ENCODE measurements at places on chromosomes 12 and 14.

DNA sequence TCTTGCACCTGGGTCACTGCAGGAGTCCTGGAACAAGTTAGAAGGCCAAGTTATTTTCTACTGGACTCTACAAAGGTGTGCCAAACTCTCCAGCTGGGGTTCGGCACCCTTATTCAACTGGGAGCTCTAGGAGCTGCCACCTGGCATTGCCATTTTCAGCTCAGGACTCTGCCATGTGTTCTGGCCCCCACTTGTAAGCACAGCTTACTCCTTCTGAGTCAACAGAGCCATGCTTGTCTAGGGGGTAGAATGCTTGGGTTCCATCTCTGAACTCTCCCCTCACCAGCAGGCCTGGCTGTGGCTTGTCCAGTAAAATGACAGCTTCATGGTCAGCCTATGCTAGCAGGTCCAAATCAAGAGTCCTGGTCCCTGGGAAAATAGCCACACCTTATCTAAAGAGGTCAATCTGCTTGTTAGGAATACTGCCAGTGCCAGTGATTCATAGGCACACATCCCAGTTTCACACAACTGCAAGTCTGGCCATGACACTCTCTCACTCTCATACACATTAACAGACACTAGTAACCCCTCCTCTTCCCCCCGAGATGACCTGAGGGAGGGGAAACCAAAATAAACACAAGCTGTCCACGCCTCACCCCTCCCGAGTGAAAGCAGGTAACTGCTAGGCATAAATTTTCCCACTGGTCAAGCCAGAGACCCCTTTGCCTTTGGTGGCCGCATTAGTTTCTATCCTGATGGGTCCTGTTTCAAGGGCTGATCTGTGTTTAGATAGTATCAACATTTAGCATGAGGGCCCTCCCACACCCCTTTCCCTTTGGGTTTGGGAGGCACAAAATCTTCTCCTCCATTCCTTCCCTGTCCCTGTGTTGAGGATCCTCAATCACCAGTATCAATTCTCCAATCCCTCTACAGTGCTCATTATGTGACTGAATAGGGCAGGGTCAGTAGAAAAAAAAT is 182.3 kb upstream of the GZMB start:
- DNase-seq, result no peak

- DNase-seq, result no peak
These were observed 8.0 kb upstream of the PGAM5 start for GRCh38 chr12:132702640-132703039.

DNA sequence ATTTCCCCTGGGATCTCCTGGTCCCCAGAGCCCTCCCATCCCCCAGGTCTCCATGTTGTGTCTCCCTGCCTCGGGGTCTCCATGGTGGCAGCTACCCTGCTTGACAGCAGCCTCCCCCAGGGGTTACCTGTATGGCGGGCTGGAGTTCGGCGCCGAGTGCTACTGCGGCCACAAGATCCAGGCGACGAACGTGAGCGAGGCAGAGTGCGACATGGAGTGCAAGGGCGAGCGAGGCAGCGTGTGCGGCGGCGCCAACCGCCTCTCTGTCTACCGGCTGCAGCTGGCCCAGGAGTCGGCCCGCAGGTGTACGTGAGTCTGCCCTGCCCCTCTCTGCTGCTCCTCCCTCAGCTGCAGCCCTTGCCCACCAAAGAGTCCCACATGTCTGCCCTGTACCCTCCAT is 80.9 kb downstream of the WSCD2 start:
- no peak for DNase-seq

DNA sequence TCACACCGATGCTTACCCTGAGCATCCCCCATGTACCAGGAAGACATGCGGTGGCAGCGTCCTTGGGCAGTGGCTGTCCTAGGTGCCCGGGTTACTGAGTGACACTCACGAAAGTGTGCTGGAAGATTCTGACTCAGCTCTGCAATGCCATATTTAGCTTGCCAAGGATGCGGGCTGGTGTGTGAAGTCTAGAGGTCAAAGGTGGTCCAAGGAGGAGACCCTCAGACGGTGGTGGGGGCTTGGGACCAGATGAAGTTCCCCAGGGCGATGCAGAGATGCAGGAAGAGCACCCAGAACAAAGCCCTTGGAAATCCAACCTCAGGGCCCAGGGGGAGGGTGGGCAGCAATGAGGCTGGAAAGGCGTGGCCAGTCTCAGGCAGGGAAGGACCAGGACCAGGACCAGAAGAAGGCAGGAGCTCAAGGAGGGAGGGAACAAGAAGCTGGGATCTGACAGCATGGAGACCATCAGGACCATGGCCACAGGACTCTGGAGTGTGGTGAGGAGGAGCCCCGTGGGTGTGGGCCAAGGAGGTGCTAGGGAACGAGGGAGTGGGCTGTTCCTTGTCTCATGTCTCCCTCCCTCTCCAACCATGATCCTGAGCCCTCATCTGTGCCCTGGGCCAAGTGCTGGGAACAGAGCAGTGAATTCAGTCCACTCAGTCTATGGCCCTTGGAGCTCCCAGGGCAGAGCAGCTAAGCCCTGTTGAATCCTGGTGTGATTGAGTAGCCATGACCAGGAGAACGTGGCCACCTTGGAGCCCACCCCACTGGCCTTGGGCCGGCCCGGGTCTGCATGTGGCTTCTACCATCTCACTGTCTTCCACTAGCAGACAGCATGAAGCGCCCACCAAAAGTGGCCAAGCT is 310.1 kb upstream of the DIO3 start:
- DNase-seq, result no peak

DNA sequence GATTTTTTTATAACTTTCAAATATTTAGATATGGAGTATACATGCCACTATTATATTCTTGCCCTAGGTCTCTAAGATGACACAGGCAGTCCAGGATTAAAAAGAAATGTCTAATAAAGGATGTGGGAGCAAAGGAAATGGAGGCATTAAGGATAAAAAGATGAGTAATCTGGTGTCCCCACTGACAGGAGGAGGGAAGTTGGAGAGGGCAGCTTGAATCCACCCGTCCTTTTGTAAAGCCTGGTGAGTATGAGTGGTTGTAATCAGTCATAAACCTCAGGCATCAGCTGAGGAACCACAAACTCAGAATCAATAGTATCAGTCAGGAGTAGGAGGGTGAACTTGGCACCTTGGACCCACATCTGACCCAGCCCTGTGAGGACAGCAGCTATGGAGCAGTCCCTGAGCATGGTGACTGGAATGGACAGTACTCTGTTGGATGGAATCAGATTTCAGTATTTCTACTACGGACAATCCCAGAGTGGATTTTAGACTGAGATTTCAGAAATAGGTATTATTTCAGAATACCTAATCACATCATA is 100.5 kb downstream of the EXOC5 start:
- no peak for DNase-seq

GRCh38 chr14:67674139-67674479 is 323 bp downstream of the VTI1B start:
- peak; percentile 21 for DNase-seq

GRCh38 chr12:44000309-44000952 is 164.6 kb downstream of the TMEM117 start:
- DNase-seq, result peak; percentile 48

- no peak for DNase-seq
These were observed 7.1 kb downstream of the POP5 start for GRCh38 chr12:120574106-120574505.

- DNase-seq, result no peak
These were observed 20.4 kb upstream of the AMN start for GRCh38 chr14:102902086-102902485.

DNA sequence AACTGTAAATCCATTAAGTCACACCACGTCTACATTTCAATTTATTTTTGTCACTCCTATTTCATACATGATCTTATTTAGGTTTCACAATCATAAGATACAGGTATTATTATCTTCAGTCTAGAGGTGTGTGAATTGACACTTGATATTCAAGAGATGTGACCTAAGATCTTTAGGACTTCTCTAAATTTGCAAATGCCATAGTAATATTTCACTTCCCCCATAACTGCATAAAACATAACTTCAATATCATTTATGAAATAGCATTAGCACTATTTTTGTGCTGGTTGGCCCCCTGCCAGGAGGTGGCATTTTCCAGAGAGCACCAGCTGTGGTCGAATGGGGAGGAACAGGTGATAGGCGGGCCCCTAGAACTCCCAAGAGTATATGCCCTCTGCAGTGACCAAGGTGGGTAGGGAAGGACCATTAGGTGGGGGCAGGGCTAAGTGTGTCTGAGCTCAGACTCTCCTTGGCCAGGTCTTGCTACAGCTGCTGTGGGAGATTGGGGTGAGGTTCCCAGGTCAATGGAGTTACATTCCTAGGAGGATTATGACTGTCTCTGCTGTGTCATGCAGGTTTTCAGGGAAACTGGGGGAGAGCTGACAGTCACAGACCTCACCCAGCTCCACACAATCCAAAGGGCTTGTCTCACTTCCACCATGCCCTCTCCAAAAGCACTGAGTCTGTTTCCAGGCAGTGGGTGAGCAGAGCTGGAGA is 49.2 kb upstream of the ERGIC2 start:
- no peak for DNase-seq

- no peak for DNase-seq
These were observed 123.3 kb downstream of the PAPOLA start for GRCh38 chr14:96625426-96625985.

- no peak for DNase-seq
These were observed 1131.1 kb downstream of the TMEM121 start for GRCh38 chr14:106657460-106657859.

DNA sequence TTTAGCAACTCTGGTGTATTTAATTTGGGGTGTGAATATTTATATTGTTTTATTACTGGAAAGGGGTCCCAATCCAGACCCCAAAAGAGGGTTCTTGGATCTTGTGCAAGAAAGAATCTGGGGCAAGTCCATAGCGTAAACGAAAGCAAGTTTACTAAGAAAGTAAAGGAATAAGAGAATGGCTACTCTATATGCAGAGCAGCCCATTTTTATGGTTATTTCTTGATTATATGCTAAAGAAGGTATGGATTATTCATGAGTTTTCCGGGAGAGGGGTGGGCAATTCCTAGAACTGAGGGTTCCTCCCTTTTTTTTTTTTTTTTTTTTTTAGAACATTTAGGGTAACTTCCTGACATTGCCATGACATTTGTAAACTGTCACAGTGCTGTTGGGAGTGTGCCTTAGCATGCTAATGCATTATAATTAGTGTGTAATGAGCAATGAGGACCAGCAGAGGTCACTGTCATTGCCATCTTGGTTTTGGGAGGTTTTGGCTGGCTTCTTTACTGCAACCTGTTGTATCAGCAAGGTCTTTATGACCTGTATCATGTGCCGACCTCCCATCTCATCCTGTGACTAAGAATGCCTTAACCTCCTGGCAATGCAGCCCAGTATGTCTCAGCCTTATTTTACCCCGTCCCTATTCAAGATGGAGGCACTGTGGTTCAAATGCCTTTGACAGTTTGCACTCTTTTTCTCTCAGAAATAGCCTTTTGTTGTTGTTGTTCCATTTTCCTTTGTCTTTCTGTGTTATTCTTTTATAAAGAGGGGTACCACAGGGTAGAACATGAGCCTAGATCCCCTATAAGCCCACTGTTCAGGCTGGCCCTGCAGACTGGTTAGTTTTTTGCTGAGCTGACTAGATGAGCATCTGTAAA is 75.5 kb upstream of the DCD start:
- no peak for DNase-seq

DNA sequence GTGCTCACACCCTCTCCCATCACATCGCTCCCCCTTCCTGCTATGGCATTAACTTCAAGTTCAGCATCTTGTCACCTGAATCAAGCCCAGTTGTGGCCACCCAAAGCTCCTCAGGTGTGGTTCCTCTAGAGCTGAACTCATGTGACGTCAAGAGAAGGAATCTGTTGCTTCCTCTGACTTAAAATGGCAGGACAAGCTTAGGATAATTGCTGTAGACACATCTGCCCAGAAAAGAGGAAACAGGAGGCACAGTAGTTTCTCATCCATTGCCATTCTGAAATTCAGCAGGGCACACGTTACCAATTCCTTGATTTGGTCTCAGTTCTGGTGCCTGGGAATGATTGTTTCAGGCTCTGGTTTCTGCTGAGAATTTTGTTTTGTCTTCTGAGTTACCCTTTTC is 52.1 kb downstream of the RCOR1 start:
- no peak for DNase-seq

GRCh38 chr14:50797250-50798047 is 33.5 kb downstream of the NIN start:
- DNase-seq, result no peak

GRCh38 chr12:115341442-115341841 is 657.5 kb upstream of the TBX3 start:
- DNase-seq, result no peak

DNA sequence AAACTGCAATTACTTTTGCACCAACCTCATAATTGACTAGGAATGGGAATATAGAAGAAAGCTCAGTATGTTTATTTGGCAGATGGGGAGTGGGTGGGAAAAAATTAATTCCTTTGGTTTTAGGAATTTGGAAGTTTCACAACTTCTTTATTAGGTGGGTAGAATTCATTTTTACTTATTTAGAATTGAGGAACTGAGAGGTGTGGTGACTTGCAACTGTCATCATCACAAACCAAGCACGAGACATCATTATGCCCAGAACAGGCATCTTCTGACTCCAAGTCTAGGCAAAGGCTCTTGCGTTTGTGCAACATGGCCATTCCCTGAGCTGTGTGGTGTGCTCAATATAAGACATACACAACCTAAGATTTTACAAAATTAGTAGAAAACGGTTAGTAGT is 380.0 kb downstream of the ATP23 start:
- DNase-seq, result no peak

DNA sequence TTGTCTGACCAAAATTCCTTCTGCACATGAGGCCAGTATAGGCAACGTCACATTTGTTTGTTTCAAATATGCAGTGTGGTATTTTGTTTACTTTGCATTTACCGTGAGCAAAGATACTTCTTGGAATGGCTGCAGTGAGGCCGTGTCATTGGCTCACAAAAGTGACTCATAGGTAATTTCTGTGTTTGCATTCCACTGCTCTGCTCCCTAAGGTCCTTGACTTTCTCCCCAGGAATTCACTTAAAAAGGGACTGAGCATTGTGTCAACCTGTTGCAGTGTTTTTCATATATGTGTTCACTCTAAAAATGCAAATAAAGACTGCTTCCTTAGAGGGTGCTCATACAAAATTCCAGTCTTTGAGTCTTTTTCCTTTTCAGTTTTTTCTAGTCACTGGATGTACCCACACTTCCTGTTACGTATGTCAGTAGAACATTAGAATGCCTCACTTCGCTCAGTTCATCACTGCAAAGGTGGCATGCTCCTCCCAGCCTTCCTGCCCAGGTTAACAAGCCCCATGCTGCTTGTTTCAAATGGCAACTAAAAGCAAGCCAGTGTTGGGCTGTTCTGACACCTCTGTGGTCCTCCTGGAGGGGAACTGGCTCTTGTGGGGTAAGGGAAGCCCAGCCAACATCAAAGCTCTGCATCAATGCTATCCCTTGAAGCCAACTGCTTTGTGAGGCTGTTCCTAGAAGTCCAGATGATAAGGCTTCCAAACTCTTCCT is 9.1 kb downstream of the C12orf76 start:
- no peak for DNase-seq

- no peak for DNase-seq
These were observed 46.9 kb downstream of the SLC25A47 start for GRCh38 chr14:100370003-100370402.

All from NCI-H187 treated with DMSO at 0.1 percent for 48 hours (cell line).